ENCODE measurements at places on chromosomes 3 and 15. TPM values are rescaled to one million over a fixed set of nuclear protein-coding genes. Genes with fewer than 3 reads are reported as not detected.
A peak's percentile ranks its signal among the peaks of the same experiment; 100 is the strongest.

ACTRT3 gene
- 4.7 TPM for total RNA-seq

SKOR1 gene
- total RNA-seq: 0.05 TPM

KCNMB3 gene
- 3.9 TPM for total RNA-seq

- DNase-seq: peak; percentile 48
Observed at GRCh38 chr3:5304789-5305683, 117.5 kb downstream of the EDEM1 start.

- no peak for DNase-seq
Observed at GRCh38 chr3:31819441-31819840, 161.6 kb downstream of the OSBPL10 start.

Data from dermis blood vessel endothelial cell (primary cell).